K562 (cell line): ENCODE measurements at places on chromosomes 4 and X.

- no peak for DNase-seq
These were observed 79.8 kb downstream of the APBB2 start for GRCh38 chr4:41134581-41134980.

GRCh38 chr4:125315576-125316400, 1.0 kb downstream of the FAT4 start:
- no peak for DNase-seq

- DNase-seq, result no peak
These were observed 171.2 kb downstream of the PPP3CA start for GRCh38 chr4:101175896-101176676.

DNA sequence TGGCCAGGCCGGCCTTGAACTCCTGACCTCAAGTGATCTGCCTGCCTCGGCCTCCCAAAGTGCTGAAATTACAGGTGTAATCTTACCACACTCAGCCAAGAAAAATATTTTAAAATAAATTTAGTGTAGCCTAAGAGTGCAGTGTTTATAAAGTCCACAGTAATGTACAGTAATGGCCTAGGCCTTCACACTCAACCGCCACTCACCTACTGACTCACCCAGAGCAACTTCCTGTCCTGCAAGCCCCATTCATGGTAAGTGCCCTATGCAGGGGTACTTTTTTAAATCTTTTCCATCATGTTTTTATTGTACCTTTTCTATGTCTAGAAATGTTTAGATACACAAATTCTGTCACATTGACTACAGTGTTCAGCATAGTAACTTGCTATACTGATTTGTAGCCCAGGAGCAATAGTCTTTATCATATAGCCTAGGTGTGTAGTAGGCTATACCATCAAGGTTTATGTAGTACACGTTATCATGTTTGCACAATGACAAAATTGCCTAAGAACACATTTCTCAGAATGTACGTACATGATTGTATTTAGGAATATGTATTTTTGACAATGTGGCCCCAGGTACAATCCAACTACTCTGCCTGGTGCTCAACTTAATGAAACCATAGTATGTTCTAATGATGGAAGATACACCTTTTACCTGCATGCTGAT, 455.2 kb downstream of the PCDH7 start:
- DNase-seq, result no peak

- no peak for DNase-seq
These were observed 602.5 kb downstream of the KCTD8 start for GRCh38 chr4:43846111-43846587.
